ENCODE measurements at places on chromosomes 4 and X.

DNA sequence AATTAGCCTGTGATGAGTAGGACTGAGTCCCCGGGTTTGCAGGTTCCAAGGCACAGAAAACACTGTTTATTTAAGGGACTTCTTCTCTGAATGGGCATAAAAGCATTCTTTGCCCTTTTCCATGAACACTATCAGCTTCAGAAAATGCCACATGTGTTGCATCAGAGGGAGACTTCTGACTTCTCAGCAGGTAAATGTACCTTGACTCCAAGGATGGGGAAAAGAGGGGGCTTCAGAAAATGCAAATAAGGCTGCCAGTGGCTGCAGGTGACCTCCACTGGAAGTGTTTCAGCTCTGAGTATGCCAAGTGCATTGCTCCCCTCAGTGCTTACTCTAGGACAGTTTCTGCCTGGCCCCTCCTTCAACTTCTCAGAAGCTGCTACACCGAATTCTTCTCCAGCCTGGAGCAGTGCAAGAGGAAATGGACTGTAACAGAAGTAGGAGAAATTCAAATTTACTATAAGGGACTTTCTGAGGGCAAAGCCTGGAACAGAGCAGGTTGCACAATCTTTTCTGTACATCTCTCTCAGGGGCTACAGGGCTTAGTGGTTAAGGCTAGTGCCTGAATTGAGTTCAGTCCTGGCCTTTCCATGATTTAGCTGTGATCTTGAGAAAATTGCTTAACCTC is 233.2 kb downstream of the PTTG2 start:
- DNase-seq: no peak

GRCh38 chrX:733961-734360 is 103.4 kb downstream of the SHOX start:
- DNase-seq: no peak

GRCh38 chr4:6991771-6992557 is 51.2 kb upstream of the TADA2B start:
- no peak for DNase-seq

GRCh38 chr4:183358215-183358755 is 36.1 kb upstream of the CLDN24 start:
- no peak for DNase-seq

DNA sequence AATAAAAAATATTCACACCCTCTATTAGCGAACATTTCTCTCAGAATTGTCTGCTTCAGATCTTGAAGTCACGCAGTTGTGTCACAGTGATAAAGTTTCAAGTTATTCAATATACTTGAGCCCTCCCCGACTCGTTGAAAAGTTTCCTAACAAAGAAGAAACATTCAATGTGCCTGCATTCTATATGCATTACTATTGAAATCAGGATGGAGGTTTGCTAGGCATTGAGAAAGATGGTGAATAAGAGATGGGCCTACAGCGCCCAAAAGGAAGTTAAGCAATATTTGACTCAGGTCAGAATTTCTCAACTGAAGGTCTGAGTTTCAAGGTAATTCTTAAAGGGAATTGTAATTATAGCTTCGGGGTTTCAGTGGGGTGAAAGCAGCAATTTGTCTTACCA is 6.1 kb downstream of the TCEANC start:
- DNase-seq: no peak

GRCh38 chr4:72953571-72953970 is 115.9 kb downstream of the COX18 start:
- DNase-seq: no peak

DNA sequence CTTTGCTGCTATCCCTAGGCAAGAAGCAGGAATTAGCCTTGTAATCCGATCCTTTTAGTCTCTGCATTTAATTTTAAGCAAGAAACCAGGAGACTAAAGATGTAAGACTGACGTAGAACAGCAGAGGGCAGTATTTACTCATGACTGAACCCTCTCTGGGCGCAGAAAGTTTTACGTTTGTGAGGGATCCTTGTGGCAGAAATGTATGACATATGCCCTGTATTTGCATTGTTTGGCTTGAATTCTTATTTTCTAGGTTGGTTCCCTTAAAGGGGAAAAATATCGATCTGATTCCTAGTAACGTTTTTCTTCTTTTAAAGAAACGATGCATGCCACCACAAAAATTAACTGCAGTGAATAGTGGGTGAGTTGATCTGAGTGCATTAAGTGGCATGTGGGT is 1.3 kb upstream of the FAT4 start:
- DNase-seq: peak; percentile 35

All from CD4-positive, alpha-beta T cell treated with Interleukin-21 for 1 hour (primary cell).